Suppressor macrophage treated with lipopolysaccharide for 1 hour (primary cell): ENCODE measurements at places on chromosomes 7 and 10.
A peak's percentile ranks its signal among the peaks of the same experiment; 100 is the strongest.

DNA sequence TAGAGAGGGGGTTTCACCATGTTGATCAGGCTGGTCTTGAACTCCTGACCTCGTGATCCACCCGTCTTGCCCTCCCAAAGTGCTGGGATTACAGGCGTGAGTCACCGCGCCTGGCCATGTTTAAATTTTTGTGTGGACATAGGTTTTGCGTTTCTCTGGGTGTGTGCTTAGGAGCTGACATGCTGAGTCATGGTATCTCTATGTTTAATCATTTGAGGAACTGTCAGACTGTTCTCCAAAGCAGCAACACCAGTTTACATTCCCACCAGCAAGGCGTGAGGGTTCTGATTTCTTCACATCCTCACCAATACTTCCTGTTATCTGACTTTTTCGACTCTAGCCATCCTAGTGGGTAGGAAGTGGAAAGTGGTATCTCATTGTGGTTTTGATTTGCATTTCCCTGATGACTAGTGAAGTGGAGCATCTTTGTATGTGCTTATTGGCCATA lies 153.7 kb downstream of the DNAJB6 start:
- peak; percentile 92 for DNase-seq

DNA sequence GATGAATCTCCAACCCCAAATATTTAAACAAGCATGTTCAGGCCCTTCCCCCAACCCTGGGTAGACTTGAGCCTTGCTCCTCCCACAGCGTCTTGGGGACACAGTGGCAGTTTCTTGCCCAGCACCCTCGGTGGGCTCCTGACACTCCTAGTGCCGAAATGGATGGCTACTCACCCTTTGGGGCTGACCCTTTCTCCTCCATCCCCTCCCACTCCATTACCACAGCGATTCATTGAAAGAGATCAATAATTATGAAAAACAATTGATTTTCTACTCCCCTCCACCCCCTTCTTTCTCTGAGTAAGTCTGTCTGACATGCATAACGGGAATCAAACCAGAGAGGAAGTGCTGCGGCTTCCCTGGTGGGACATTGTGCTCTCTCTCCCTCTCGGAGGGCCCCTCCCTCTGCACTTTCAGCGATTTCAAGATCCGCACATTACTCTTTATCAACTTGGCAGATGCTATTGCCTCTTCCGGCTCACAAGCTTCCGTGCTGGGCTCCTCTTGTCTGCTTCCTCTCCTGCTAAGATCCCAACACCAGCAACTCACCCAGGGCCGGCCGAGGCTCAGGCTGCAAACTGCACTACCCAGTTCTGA lies 79.0 kb upstream of the PLXNA4 start:
- peak; percentile 37 for DNase-seq

GRCh38 chr10:31099094-31099493 lies 67.4 kb upstream of the ZNF438 start:
- DNase-seq, result no peak

DNA sequence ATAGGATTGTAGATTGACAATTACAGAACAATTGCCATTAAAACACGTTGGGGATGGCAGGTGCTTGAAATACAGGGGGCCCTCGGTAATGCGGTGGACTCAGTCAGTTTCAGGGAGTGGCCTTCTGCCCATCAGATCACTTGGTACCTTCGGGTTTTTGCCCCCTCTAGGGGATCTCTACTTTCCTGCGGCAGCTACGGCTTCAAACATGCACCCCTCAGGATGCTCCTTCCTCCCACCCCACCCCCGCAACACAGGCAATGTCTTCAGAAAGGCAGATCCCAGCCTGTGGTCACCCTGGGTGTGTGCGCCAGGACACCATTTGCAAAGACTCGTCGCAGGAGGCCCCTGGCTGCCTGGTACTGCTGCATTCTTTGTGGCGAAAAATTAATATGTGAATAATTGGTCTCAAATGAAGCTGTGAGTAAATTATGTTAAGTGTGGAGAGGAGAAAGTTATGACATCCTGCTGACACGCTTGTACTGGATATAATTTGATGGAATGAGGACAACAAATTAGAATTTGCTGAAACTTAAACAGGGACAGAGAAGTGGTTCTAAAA lies 431.0 kb upstream of the MKI67 start:
- no peak for DNase-seq

- no peak for DNase-seq
Observed at GRCh38 chr7:1210321-1210978, 22.2 kb upstream of the UNCX start.

- DNase-seq, result no peak
Observed at GRCh38 chr7:33642312-33642711, 263.0 kb upstream of the BMPER start.

DNA sequence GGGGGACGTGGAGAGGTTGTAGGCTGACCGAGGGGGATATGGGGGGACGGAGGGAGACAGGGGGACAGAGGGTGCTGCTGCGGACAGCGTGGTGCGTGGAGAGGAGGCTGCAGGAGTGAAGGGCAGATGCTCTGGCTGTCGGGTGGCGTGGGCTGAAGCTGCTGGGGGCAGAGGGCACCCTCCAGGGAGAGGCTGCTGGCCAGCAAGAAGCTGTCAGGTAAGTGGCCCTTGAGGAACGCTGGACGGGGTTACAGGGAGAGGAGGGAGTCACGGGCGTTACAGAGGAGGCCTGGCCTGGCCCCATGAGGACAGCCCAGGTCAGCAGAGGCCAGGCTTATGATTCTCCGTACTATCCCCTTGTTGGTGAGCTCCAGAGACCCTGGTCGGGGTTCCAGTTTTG lies 27.1 kb downstream of the YKT6 start:
- DNase-seq, result no peak

- DNase-seq, result no peak
Observed at GRCh38 chr7:271266-272107, 18.5 kb upstream of the FOXL3 start.

DNA sequence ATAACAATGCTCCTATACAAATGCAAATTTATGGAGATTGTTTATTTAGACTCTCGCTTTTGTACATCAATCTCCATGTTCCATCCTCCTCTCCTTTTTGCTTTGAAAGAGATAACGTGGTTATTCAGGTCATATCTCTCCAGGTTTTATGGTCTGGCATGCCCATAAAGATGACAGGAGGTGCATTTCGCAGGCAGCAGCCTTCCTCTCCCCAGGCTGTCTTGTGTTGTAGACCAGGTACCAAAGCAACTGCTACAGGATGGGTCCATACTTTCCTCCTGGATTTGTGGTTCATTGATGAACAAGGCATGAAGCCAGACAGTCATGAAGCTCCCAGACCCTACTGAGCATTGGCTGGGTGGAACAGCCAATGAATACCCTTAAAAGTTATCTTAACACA lies 400.2 kb upstream of the NPVF start:
- no peak for DNase-seq

- DNase-seq, result no peak
Observed at GRCh38 chr10:25453619-25454018, 278.8 kb downstream of the GPR158 start.

- no peak for DNase-seq
Observed at GRCh38 chr10:132845780-132846595, 60.0 kb upstream of the NKX6-2 start.

DNA sequence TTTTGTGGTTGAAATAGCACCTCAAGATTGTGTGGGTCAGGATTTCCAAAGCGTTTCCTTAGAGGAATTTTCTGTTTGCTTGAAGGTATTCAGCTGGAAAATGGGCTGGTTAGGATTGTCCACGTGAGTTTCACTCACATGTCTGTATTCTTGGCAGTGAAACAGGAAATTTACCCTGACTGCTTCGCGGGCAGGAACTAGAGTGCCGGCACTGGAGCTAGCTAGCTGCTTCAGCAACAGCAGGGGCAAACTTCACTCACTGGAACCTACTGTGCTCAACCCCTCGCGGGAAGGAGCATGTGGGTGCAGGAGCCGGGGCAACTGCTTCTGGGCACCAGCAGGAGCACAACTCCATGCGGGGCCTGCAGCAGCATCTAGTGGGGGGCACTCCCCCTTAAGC lies 38.0 kb upstream of the RTKN2 start:
- DNase-seq, result peak; percentile 3

DNA sequence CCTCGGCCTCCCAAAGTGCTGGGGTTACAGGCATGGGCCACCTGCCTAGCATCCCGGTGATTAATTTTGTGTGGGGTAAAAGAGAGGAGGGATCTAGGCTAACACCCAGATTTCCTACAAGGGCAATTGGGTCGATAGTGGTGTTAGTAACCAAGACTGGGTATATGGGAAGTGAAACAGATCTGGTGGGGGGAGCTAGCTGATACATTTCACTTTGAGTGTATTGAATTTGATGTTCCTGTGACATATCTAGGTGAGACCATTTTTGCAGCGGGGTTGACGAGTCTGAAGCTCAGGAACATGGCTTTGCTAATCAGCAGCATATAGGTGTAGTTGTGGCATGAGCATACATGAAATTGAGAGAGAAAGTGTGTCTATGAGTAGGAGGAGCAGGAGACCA lies 12.0 kb downstream of the CLCN1 start:
- DNase-seq, result no peak

- no peak for DNase-seq
Observed at GRCh38 chr10:116124777-116125176, 148.2 kb downstream of the GFRA1 start.

DNA sequence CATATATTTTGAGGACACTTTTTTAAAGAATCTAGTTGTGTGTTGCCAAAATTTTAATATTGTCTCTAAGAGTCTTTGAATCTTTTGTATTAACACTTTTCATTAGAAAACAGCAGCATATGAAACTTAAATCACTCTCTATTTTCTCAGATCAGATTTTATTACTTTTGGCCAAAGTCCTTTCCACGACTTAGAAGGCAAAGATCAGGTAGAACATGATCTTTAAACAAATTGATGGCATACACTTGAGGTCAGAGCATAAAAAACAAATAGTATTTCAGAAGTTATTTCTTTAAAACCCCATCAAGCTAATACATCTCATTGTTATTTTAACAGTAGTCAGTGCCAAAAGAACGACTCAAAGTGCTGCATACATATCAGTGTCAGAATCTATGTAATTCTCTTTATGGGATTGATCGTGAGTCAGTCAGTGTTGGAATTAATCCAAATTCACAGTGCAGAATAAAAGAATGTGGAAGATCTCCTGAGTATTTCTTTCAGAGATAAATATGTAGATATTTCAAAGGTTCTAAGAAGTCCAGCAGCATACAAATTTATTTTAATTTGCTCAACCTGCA lies 9.6 kb upstream of the AGMO start:
- no peak for DNase-seq

- DNase-seq, result no peak
Observed at GRCh38 chr10:29228562-29228961, 60.3 kb upstream of the LYZL1 start.

DNA sequence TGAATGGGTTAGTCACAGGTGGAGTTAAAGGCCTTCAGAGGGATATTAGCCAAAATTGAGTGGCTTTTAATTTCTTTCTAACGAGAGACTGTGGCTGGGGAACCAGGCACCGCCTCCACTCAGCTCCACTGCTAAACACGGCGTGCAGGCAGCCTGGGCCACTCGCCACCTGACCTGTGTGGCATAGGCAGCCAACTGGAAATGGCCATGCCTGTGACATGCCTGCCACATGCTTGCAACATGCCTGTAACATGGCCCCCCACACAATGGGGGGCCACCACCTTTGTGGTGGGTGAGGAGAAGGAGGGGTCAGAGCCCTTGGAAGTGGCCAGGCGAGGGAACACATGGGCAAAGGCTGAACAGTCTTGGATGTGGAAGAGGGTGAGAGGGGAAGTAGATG lies 60.1 kb upstream of the PAX2 start:
- no peak for DNase-seq

- no peak for DNase-seq
Observed at GRCh38 chr10:128643658-128644057, 517.4 kb upstream of the MKI67 start.

- no peak for DNase-seq
Observed at GRCh38 chr10:77636967-77637531, 559 bp downstream of the KCNMA1 start.

DNA sequence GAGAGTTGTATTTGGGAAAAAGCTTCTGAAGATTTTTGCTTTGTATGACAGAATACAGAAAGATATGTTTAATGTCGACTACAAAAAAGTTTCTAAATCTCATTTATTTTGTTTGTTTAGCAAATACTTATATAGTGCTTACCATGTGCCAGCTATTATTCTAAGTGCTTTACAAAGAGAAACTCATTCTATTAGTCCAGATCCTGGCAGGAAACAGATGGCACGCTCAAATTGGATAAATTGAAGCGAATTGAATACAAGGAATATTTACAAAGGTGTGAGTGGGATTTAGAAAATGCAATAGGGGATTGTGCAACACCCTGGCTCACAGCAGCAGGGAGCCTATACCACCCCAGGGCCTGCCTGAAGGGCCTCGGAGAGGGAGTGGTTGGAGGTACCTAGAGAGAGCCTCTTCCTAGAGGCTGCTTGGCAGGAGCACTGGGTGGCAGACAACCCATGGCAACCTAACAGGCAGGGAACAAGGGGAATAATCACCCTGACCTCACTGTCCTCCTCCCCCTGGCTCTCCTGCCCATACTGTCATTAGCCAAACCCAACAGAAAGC lies 27.6 kb upstream of the FAM204A start:
- DNase-seq, result no peak

DNA sequence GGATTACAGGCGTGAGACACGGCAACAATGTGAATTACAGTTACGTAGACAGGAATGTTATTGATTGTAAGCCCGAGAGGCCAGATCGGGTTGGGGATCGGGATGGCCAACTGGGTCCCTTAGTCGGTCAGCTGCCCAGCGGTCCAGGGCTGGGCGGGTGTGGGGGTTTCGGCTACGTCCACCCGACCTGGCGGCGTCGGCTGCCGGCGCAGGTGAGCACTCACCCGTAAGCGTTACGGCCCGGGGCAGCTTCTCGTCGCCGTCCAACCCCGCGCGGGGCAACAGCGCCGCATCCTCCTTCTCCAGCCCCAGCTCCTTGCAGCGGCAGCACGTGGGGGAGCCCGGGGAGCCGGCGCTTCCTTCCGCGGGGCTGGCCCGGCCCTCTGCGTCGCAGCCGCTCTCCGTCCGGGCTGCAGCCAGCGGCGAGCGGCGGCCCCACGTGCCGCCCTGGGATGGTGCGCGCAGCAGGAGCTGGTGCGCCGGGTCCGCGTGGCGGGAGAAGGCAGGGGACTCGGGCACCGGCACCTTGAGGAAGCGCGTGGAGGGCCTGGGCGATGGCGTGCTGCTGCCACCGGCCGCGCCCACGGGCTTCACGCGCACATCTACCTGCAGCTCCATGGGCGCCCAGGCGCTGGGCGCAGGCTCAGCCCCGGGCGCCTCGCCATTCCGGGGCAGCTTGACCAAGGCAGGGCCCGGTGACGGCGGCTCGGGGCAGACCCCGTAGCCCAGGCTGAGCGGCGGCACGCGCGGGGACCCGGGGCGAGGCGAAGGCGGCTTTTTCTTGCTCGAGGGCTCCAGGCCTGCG lies 609 bp downstream of the KLRG2 start:
- DNase-seq, result peak; percentile 68

DNA sequence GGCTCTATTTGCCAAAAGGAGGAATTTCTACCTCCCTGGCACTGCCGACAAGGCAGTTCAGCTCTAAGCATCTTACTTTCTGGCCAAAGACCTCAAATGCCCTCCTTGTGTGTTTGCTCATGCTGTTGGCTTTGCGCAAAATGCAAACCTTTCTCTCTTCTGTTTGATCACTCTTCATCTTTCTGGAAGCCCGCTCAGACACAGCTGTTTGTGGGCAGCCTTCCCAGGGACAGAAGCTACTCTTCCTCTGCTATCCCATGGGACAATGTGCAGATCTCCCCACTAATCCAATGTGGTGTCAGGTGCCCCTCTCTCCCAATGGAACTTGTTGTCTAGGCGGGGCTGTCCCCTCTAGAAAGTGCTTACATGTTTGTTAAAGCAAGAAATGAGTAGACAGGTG lies 278.7 kb downstream of the CCSER2 start:
- no peak for DNase-seq
